ENCODE measurements at places on chromosomes 7 and 10.
A peak's percentile ranks its signal among the peaks of the same experiment; 100 is the strongest.

DNA sequence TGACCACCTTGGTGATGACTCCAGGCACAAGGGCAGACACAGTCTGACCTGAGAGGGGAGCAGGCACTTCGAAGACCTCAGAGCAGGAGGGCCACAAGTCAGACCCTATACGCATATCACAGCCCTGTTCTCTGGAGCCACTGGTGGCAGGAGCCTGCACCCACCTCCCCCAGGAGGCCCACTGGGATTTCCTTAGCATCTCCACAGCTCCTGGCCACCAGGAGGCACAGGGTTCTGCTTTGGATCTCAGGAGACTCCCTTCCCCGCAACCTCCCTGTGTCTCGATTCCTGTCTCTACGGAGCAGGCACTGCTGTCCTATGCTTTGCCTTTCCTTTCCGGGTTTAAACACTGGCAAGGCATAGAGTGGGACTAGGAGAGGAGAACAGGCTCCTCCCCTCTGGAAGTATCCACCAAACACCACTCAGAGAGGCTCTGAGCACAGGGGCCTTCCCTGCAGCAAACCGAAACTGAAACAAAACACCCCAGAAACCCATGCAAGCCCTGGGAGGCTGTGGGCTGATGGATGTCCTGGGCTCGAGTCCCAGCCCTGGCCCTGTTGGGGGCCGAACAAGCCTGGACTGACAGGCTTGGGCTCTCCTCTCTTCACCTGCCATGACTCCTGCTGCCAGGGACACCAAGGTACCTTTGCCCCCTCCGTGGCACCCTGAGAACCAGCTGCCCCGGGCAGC is 166.3 kb downstream of the NEURL1 start:
- peak; percentile 95 for DNase-seq

DNA sequence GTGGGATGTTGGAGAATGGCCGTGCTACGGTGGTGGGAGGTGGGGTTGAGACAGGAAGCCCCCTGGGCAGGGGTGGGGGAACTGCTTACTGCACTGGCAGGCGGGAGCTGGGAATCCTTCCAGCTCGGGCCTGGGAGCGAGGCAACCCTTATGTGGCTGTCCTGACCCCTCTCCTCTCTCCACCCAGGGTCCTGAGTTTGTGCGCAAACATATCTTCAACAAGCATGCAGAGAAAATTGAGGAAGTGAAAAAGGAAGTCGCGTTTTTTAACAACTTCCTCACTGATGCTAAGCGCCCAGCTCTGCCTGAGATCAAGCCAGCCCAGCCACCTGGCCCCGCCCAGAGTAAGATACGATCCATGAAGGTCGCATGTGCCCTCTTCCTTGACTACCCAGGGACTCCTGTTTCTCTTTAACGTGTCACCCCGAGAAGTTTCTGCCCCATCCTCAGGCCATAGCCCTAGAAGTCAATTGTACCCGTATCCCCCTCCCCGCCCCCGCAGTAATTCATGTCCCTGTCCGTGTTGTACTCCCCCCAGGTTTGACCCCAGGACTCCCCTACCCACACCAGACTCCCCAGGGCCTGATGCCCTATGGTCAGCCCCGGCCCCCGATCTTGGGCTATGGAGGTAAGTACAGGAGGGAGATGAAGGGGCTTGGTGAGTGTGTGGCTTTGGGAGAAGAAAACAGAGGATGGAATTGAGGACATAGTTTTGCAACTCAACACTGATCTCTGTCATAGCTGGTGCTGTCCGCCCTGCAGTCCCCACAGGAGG is 1.8 kb downstream of the UFSP1 start:
- DNase-seq, result no peak

GRCh38 chr10:14547816-14548215 is 217.1 kb upstream of the FRMD4A start:
- no peak for DNase-seq

DNA sequence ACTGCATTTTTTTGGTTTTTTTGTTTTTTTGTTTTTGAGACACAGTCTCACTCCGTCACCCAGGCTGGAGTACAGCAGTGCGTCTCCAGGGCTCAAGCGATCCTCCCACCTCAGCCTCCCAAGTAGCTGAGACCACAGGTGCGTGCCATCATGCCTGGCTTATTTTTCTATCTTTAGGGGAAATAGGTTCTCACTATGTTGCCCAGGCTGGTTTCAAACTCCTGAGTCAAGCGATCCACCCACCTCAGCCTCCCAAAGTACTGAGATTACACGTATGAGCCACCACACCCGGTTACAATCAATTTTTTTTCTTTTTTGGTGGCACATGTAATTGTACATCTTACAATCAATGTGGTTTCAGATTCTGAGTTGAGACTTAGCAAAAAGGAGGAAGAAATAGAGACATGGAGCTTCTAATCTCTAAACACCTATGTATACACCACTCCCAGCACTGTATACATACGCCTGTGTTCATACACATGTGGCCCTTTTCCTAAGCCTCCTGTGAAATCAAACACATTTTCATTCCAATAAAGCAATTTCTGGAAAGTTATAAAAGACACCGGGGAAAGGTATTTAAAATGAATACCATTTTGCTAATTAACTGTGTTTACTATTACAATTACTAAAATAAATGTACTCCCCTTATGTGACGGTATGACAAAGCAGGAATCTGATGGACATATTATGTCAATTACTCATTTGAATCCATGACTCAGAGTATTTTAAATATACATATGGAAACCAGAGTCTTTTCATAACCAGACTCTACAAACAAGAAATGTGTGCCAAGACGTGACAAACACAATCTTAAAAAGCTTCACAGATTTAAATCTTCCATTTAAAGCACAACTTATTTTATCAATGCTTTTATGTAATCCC is 40.9 kb downstream of the SMURF1 start:
- DNase-seq, result no peak

DNA sequence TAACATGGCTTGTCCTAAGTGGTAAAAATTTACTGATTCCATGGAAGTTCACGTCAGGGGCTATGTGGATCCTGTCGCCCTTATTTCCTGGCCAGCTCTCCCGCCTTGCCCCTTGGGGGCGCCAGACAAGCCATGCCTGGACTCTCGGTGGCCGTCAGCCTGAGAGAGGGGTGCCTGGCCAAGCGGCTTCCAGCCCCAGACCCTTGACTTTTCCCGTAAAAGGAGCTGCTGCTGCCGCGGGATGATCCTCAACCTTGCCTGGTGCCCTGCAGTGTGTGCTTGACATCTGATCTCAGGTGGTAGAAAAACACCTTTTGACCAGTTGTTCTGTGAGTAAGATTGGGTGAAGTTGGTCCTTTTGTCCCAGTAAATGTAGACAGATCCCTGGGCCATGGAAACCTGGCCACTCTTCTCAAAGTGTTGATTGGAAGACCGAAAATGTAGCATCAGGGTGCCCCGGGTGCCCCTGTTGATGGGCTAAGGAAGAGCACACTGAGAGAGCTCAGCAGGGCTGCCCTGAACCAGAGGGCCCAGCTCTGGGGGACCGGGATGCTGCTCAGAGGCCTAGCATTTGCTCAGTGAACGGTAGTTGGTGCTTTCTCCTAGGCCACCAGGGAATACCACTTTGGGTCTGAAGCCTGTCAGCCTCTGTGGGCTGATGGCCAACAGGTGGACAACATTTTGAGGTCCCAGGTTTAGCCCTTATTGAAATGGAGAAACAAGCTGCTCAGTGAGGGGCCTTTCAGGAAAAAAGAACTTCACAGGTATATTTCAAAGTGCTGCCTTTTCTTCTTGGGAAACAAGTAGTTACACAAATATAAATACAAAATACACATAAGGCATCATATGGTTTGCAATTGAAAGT is 162.5 kb downstream of the LRMDA start:
- no peak for DNase-seq

DNA sequence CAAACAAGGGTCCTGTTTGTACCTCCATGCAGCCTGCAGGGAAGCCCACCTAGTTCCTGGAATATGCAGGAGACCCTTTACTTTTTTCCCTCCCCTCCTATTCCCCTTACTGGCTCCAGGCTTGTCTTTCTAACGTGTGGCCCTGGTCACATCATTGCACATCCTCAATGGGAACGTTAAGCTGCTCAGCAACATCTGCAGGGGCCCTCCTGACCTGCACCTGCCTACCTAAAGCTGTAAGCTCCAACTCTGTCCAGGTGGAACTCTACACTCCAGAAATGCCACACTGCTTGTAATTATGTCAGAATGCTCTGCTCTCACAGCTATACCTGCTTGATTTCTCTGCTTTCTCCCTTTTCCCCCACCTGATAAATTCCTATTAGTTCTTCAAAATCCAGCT is 72.1 kb downstream of the ARMC3 start:
- DNase-seq, result no peak

All from AG08396 (cell line).